ENCODE measurements at places on chromosomes 3 and 15. TPM values are rescaled to one million over a fixed set of nuclear protein-coding genes. Genes with fewer than 3 reads are reported as not detected.

The CHAC1 gene
- 0.81 TPM for total RNA-seq

The ATP13A5 gene
- not detected for total RNA-seq

DNA sequence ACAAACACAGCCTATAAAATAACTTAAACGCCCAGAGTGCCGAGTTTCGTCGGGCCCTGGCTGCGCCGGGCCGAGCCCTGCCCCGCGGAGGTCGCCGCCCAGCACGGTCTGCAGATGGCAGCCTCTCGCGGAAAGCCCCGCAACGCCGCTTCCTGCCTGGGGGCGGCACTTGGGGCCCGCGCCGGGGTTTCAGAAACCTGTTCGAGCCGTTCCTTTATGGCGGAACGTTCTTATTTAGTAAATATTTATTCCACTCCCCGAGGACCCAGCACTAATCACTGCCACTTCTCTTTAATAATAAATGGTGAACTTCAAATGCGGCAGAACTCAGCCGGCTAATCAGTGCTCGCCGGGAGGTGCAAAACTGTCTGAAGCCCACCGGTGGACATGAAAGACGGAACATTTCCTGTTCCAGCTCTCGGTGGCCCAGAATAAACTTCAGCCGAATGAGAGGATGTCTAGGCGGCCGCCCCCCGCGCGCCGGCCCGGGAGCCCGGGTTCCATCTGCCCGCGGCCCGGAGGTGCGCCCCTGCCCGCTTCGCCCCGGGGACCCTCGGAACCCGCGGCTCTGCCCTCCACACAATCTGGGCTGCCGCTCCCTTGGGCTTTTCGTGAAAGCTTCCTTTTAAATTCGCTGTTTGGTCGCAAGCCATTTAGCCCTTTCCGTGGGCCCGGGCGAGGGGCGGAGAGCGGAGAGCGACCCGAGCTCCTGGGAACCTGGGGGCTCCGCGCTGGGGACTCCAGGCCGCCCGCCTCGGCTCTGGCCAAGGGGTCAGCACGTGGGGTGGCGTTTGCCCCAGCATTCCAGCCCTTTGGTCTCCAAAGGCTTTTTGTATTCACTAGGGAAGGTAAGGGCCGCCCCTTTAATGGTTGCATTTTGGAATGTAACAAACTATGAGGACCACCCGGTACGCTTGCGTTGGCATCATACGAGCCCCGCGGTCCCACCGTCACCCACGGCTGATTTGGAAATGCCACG is 110.8 kb upstream of the ATP11B start:
- DNase-seq: no peak

DNA sequence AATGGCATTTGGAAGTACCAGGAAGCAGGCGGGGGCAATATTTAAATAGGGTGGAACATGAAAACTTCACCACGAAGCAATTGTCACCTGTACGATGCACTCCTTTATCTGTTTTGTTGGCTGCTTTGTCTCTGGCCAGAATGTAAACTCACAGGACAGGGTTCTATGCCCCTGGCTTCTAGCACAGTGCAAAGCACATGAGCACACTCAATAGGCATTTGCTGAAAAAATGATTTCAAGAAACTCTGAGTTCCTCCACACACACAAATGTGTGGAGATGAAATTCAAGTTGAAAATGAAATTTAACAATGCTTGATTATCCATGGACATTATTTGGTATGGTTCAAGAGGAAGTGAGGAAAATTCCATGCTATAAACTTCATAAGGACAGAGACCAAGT is 229.6 kb upstream of the FEZF2 start:
- no peak for DNase-seq

GRCh38 chr3:15653321-15653720 is 51.8 kb downstream of the BTD start:
- DNase-seq: no peak

DNA sequence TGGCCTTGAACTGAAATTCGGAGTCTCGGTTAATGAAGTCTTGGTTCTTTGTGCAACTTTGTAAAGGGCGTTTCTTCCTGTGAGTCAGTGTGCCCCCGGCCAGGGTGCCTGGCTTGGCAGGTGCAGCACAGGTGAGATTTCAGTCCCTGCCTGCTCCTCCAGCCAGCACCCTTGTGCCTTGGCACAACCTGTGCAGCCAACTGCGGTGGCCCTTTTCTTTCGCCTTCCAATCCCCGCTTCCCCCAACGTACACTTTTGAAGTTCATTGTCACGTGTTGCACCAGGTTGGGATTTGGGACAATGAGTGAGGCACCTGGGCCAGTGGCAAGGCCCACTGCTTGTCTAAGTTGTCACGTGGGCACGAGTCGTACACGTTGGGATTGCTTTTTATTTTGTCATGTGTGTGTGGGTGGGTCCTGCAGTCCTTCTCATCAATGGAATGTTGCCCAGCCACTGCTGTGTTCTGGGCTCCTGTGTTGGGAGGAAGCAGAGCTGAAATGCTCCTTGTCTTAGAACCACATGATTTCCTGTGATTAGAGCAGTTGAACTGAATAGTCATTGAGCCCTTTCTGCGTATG is 242.9 kb upstream of the BHLHE40 start:
- DNase-seq: no peak

DNA sequence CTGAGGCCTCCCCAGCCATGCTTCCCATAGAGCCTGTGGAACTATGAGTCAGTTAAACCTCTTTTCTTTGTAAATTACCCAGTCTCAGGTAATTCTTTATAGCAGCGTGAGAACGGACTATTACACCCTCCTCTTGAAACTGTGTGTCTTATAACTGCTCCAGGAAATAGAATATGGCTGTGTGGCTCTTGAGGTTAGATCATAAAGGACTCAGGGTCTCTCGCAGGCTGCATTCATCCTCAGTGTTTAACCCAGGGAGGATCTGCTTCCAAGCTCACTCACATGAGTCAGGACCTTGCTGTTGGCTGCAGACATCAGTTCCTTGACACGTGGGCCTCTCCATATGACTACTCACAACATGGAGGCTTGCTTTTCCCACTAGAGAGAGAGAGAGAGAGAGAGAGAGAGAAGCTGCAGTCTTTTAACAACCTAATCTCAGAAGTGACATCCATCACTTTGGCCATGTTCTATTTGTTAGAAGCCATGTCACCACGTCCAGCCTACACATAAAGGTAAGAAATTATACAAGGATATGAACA is 114.3 kb upstream of the UBE2E1 start:
- DNase-seq: no peak
